ENCODE measurements at places on chromosomes 5 and 9.
A peak's percentile ranks its signal among the peaks of the same experiment; 100 is the strongest.

DNA sequence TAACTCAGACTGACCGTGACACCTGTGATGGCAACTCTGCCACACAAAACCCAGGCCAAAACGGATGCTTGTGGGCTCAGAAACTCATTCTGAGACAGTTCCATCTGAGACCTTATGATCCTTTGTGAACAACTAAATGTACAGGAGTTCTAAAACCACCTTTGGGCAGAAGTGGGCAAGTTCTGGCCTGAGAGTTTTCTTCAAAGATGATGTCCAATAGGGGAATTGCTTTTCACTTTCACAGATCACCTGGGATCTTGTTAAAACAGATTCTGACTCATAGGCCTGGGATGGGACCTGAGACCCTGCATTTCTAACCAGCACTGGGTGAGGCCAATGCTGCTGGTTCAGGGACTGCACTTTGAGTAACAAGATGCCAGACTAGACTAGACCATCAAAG, 67.8 kb upstream of the SLC25A51 start:
- no peak for DNase-seq
- no peaks in the 10 kb centered on the region for H3K4me1 ChIP-seq
- H3K27me3 ChIP-seq: peaks cover 2% of the 10 kb centered on the region
- no peak overlapping the region for H3K4me3 ChIP-seq

- H3K27ac ChIP-seq: no peak overlapping the region
- no peak for DNase-seq
- no peaks in the 10 kb centered on the region for H3K4me1 ChIP-seq
- H3K36me3 ChIP-seq: no peaks in the 10 kb centered on the region
- no peaks in the 10 kb centered on the region for H3K27me3 ChIP-seq
Measured at GRCh38 chr5:137218896-137219295, 280.2 kb downstream of the SPOCK1 start.

DNA sequence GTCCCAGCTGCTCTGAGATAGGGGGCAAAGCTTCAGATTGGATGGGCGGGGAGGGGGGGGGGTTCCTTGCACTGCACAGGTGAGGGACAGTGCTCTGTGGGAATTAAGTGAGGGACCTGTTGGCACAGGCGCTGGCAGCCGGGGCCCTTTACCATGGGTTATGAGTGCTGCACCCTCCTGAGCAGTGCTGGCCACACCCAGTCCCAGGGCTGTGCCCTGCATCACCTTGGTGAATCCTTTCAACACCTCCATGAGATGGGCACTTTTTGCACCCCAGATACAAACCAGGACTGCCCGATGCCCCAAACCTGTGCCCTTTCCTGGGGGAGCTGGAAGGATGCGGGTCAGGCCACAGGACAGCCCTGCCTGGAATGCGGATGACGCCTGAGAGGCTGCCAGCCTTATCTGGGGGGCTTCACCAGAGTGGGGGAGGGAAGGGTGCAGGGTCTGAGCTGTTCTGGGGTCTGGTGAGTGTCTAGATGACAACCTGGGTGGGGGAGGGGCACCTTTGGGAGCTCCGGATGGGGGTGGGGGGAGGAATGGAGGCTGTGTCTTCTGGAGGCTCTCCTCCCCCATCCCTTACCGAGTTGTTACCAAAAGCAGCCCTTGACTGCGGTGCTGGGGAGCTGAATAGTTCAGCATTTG, 5.2 kb downstream of the CRB2 start:
- peaks cover 18% of the 10 kb centered on the region for H3K4me1 ChIP-seq
- no peaks in the 10 kb centered on the region for H3K36me3 ChIP-seq
- no peak for DNase-seq
- no peak overlapping the region for H3K27ac ChIP-seq
- H3K4me3 ChIP-seq: no peak overlapping the region
- H3K27me3 ChIP-seq: peaks cover 4% of the 10 kb centered on the region

DNA sequence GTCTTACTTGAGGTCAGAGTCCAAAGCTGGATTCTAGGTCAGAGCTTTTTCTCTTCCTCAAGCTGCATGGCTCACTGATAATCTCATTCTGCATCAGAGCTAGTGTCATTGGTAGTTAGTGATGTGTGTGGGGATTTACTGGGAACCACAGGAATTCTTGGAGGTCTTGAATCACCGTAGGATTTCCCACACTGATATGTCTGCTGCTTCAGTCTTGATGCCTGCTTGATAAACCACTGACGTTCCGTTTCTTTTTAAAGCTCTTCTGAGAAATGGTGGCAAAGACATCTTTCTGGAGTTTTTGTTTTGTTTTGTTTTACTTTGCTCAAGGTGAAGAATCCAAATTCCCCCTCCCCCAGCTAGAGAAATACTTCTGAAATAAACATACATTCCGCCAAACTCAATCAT, 1.2 kb upstream of the GARIN3 start:
- H3K4me3 ChIP-seq: peak overlapping the region; percentile 46
- peaks cover 10% of the 10 kb centered on the region for H3K36me3 ChIP-seq
- H3K27ac ChIP-seq: peak overlapping the region; percentile 77
- DNase-seq: peak; percentile 24
- peaks cover 72% of the 10 kb centered on the region for H3K4me1 ChIP-seq
- H3K27me3 ChIP-seq: no peaks in the 10 kb centered on the region

GRCh38 chr5:171426266-171426665, 6.8 kb downstream of the FGF18 start:
- H3K4me1 ChIP-seq: no peaks in the 10 kb centered on the region
- H3K36me3 ChIP-seq: no peaks in the 10 kb centered on the region
- peaks cover 15% of the 10 kb centered on the region for H3K27me3 ChIP-seq
- H3K27ac ChIP-seq: no peak overlapping the region
- no peak overlapping the region for H3K4me3 ChIP-seq

DNA sequence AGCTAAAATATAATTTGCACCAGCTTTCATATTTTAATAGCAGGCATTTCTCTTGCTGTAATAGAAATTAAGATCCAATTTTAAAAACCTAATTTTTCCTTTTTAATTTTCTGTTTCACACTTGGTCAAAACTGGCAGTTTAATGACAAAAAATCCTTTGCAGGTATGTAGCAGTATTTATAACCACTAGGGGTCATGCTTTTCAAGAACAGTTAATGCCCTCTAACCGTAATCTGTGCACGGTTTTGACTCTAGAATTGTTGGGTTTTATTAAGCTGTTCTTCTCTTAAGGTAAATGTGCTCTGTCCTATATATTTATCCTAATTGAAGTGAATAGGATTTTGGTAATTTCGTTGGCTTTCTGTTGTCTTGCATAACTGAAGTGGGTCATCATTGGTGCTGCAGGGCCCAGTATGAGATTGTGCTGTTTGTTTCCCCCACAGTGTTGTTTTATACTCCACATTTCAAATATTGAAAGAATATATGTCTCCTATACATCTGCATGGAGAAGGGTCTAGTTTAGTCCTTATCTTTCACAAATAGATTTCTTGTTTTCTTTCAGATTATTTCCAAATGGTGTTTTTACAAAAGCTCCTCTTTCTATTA, 107.4 kb downstream of the SCAMP1 start:
- no peak overlapping the region for H3K27ac ChIP-seq
- no peak overlapping the region for H3K4me3 ChIP-seq
- H3K36me3 ChIP-seq: peaks cover 2% of the 10 kb centered on the region
- no peaks in the 10 kb centered on the region for H3K27me3 ChIP-seq
- no peaks in the 10 kb centered on the region for H3K4me1 ChIP-seq

- H3K36me3 ChIP-seq: no peaks in the 10 kb centered on the region
- H3K4me1 ChIP-seq: peaks cover 71% of the 10 kb centered on the region
- no peaks in the 10 kb centered on the region for H3K27me3 ChIP-seq
- H3K27ac ChIP-seq: peak overlapping the region; percentile 91
- peak; percentile 88 for DNase-seq
- peak overlapping the region; percentile 63 for H3K4me3 ChIP-seq
Measured at GRCh38 chr9:92954049-92954861, 6.9 kb downstream of the FGD3 start.

- no peaks in the 10 kb centered on the region for H3K36me3 ChIP-seq
- DNase-seq: no peak
- no peak overlapping the region for H3K27ac ChIP-seq
Measured at GRCh38 chr5:1380910-1381309, 36.0 kb upstream of the CLPTM1L start.

- no peaks in the 10 kb centered on the region for H3K27me3 ChIP-seq
- peaks cover 21% of the 10 kb centered on the region for H3K36me3 ChIP-seq
- H3K4me3 ChIP-seq: peak overlapping the region; percentile 63
- DNase-seq: peak; percentile 74
- H3K27ac ChIP-seq: peak overlapping the region; percentile 97
- peaks cover 85% of the 10 kb centered on the region for H3K4me1 ChIP-seq
Measured at GRCh38 chr5:10633271-10634049, 69.6 kb downstream of the ANKRD33B start.

DNA sequence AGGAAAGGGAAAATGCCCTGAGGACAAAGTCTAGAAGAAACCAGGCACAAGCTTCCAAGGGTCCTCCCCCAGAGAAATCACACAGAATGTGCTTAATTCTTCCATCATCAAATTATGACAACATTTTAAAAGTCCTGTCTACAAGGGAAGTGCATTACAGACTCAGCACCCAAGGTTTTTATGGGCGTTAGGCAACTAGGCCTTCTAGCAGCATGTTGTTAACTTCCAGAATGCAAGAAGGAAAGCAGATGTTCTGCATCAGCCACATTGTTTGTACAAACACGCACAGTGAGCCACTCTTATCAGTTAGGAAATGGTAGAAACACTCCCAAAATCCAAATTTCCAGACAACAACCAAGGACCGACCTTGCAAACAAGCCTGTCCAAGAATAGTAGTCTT, 26.5 kb downstream of the SMC5 start:
- peaks cover 6% of the 10 kb centered on the region for H3K4me1 ChIP-seq
- no peak overlapping the region for H3K4me3 ChIP-seq
- DNase-seq: no peak
- no peak overlapping the region for H3K27ac ChIP-seq
- H3K36me3 ChIP-seq: peaks cover 85% of the 10 kb centered on the region

- DNase-seq: no peak
- H3K4me3 ChIP-seq: no peak overlapping the region
- no peaks in the 10 kb centered on the region for H3K36me3 ChIP-seq
- H3K27me3 ChIP-seq: no peaks in the 10 kb centered on the region
- H3K4me1 ChIP-seq: no peaks in the 10 kb centered on the region
Measured at GRCh38 chr5:111927191-111927590, 170.2 kb upstream of the NREP start.

GRCh38 chr9:116891424-116891823, 204.3 kb downstream of the TRIM32 start:
- H3K36me3 ChIP-seq: no peaks in the 10 kb centered on the region
- no peak for DNase-seq
- no peaks in the 10 kb centered on the region for H3K27me3 ChIP-seq

GRCh38 chr9:70574151-70574837, 159.8 kb upstream of the KLF9 start:
- peaks cover 8% of the 10 kb centered on the region for H3K27me3 ChIP-seq
- no peak for DNase-seq
- no peak overlapping the region for H3K4me3 ChIP-seq
- H3K27ac ChIP-seq: no peak overlapping the region
- H3K36me3 ChIP-seq: peaks cover 8% of the 10 kb centered on the region
- no peaks in the 10 kb centered on the region for H3K4me1 ChIP-seq

DNA sequence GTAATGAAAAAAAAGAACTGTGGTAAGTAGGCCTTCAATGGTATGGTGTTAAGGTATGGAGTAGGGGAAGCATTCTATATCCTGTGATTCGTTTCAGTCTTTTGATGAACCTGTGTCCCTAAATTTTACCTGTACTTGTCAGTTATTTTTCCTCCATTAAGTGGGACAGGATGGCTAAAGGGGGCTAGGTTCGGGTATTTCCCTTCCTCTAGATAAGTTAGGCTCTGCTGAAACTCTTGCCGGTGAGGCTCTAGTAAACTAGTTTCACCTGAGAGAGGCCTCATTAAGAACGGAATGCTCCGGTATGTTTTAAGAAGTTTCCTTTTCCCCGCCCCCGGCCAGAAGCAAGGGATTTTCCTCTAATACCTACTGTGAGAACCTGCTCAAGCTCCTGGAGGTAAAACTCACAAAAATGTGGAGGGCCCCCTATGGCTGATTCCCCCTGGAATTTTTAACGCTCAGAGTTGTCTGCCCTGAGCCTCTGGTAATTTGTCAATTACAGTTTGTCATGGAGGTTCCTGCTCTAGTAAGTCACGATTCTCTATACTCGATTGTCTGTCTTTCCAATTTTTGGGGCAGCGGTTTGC, 87.7 kb downstream of the MACIR start:
- peaks cover 21% of the 10 kb centered on the region for H3K27me3 ChIP-seq
- peaks cover 9% of the 10 kb centered on the region for H3K4me1 ChIP-seq
- no peak overlapping the region for H3K4me3 ChIP-seq
- H3K36me3 ChIP-seq: peaks cover 11% of the 10 kb centered on the region
- H3K27ac ChIP-seq: no peak overlapping the region

DNA sequence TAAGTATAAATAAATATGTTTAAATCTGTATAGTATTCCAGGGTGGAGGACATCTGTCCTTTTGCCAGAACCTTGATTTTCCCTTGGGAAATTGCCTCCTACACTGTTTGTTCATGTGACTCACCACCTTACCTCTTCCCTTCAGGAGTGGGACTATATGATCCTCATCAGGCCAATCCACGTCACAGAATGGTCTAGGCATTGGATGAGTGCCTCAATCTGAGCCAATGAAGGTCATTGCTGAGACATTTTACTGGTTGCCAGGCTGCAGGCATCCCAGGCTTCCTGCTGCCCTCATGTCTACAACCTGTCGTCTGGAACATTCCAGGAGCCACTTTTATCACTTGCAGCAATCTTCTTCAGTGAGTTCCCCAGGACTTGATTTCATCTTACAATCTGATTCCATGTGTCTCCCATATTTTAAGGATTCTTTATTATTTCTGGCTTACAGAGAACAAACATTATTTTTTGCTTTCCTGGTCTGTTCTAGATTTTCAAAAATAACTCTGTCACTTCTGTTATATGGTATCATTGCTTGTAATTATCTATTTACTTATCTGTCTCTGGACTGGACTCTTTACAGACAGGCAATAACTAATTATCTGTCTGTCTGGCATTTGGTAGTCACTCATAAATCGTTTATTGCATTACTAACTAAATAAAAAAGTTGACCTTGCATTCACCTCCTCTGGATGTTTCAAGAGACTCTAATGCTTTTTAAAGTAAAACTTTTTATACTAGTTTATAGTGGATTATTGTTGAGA, 107.3 kb upstream of the APC start:
- no peak overlapping the region for H3K4me3 ChIP-seq
- H3K27me3 ChIP-seq: peaks cover 47% of the 10 kb centered on the region
- no peaks in the 10 kb centered on the region for H3K36me3 ChIP-seq

- H3K4me1 ChIP-seq: no peaks in the 10 kb centered on the region
- no peak overlapping the region for H3K4me3 ChIP-seq
- H3K36me3 ChIP-seq: no peaks in the 10 kb centered on the region
- no peak overlapping the region for H3K27ac ChIP-seq
Measured at GRCh38 chr5:136246122-136246521, 53.2 kb upstream of the SMIM32 start.

DNA sequence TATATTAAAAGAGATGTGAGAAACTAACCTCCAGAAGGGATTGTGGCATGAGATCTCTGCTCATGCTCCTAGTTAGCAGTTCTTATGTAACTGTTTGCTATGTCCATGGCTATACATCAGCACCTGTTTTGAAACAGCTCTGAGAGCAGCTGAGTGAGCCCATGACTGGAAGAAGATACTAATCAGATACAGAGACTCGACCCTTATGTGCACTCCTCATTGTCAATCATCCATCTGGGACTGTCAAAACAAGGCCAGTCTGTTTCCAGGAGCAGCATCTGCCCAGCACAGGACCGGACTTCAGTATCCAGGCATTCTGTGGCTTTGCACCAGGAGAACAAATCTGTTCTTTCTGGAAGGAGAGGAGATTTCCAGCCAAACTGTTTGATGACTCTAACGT, 77.7 kb downstream of the EFNA5 start:
- no peaks in the 10 kb centered on the region for H3K4me1 ChIP-seq
- no peak overlapping the region for H3K27ac ChIP-seq
- no peak for DNase-seq
- peaks cover 8% of the 10 kb centered on the region for H3K27me3 ChIP-seq
- no peak overlapping the region for H3K4me3 ChIP-seq
- H3K36me3 ChIP-seq: no peaks in the 10 kb centered on the region

- H3K4me3 ChIP-seq: no peak overlapping the region
- no peaks in the 10 kb centered on the region for H3K27me3 ChIP-seq
- no peaks in the 10 kb centered on the region for H3K4me1 ChIP-seq
Measured at GRCh38 chr5:96200641-96201040, 232.4 kb downstream of the PCSK1 start.

All from activated CD4-positive, alpha-beta memory T cell treated with anti-CD3 and anti-CD28 coated beads, Interleukin-2, amount 10 ng/mL, durations not matched to agents 7 days and 5 days (primary cell).